ENCODE measurements at places on chromosomes 12 and 14. TPM values are rescaled to one million over a fixed set of nuclear protein-coding genes. Genes with fewer than 3 reads are reported as not detected.

The LMO3 gene
- not detected for total RNA-seq

The B3GNT4 gene
- 1.8 TPM for total RNA-seq

The CCDC38 gene
- not detected for total RNA-seq

The AKAP3 gene
- total RNA-seq: 0.54 TPM

The EIF2S3B gene
- 9.3 TPM for total RNA-seq

The LGALS3 gene
- 178 TPM for total RNA-seq

The BEGAIN gene
- total RNA-seq: 7.0 TPM

The LRRIQ1 gene
- 1.5 TPM for total RNA-seq

The TM9SF1 gene
- total RNA-seq: 67.8 TPM

The IAPP gene
- not detected for total RNA-seq

- H3K27me3 ChIP-seq: no peaks in the 10 kb centered on the region
- no peaks in the 10 kb centered on the region for H3K4me1 ChIP-seq
- H3K36me3 ChIP-seq: no peaks in the 10 kb centered on the region
- no peak overlapping the region for H3K27ac ChIP-seq
These were observed 293.9 kb downstream of the CCDC91 start for GRCh38 chr12:28484156-28484555.

DNA sequence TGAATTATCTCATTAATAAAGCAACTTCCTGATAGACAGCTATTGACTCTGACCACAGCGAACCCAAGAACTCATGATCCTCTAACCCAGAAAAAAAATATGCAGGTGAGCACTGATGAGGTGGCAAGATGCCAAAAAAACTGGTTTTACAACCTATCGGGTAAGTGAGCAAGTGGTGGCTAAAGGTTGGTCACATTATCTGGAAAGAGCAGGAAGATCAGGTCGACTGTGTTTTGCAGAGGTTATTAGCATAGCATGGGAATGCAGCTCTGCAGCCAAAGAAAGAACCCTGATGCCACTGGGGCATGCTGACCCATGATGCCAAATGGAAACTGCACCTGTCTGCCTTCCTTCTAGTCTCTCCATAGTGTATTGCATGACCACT lies 23.5 kb downstream of the BHLHE41 start:
- DNase-seq: peak; percentile 17
- no peak overlapping the region for H3K4me3 ChIP-seq
- H3K27ac ChIP-seq: no peak overlapping the region
- H3K27me3 ChIP-seq: no peaks in the 10 kb centered on the region
- H3K36me3 ChIP-seq: peaks cover 5% of the 10 kb centered on the region

GRCh38 chr14:106879241-106879640 lies 1352.9 kb downstream of the TMEM121 start:
- no peak overlapping the region for H3K27ac ChIP-seq
- H3K36me3 ChIP-seq: no peaks in the 10 kb centered on the region
- H3K27me3 ChIP-seq: peaks cover 55% of the 10 kb centered on the region
- DNase-seq: peak; percentile 68
- H3K4me3 ChIP-seq: no peak overlapping the region

DNA sequence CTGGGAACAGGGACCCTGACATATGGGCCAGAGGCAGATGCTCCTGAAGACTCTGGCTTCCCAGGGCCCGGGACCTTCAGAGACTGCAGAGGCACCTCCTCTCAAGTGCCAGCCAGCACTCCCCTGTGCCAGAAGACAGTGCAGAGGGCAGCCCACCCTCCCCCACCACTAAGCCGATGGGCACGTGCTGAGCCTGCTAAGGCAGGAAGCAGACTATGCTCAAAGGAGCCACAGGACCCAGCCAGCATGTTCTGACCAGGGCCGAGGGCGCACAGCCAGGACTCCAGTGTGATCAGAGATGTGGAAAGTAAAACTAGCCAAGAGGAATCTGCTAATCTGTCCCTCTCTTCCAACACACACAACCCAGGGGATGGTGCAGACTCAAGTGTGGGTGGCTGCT lies 29.8 kb downstream of the DIO3 start:
- no peaks in the 10 kb centered on the region for H3K4me1 ChIP-seq

DNA sequence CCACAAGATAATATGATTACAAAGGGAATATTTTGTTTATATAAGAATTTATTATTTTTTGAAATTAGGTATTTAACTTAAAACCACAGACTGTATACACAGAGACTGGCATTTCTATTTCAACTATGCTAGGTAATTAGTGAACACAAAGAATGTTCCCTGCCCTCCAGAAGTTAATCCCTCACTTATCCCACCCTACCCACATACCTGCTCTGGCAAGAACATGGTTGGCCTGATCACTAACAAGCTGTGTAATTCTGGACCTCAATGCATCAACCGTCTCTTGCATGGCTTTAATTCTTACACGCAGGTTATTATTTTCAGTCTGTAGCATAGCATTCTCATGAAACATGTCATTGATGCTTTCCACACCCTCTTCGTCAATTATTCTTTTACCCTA lies 85.9 kb downstream of the KIF21A start:
- no peak overlapping the region for H3K4me3 ChIP-seq
- H3K4me1 ChIP-seq: peaks cover 6% of the 10 kb centered on the region
- H3K36me3 ChIP-seq: peaks cover 32% of the 10 kb centered on the region
- no peak for DNase-seq

DNA sequence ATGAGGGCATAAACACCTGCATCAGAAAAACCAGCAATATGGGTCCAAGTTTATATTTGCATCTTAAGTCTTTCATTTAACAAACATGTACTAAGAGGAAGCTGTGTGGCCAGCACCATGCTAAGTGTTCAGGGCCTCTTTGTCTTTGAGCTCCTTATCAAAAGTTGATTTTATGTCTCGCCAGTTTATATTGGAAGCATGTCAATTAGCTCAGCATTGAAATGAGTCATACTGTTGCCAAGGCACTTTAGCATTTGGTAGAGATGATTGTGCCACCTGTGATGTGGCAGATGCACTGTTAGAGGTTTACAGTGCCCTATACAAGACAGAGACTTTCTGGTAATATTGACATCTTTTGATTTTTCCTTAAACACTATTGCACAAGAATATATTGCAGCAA lies 68.5 kb downstream of the BHLHE41 start:
- no peak overlapping the region for H3K4me3 ChIP-seq
- H3K4me1 ChIP-seq: peaks cover 13% of the 10 kb centered on the region
- H3K36me3 ChIP-seq: peaks cover 11% of the 10 kb centered on the region
- no peaks in the 10 kb centered on the region for H3K27me3 ChIP-seq

DNA sequence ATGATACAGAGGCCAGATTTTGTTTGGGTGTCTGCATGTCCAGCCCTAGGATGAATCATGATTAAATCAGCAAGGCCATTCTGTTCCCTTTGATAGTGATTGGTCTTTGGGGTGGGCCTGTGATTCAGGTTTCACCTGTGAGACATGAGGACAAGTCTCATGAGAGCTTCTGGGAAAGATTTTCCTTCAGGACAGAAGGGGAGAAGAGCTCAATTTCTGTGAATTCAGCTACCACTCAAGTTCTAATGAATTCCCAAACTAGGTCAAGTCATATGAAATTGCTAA lies 73.4 kb downstream of the ZNF664 start:
- no peak overlapping the region for H3K27ac ChIP-seq
- no peak for DNase-seq
- H3K4me3 ChIP-seq: no peak overlapping the region
- H3K4me1 ChIP-seq: peaks cover 5% of the 10 kb centered on the region

GRCh38 chr14:60744566-60744965 lies 10.0 kb downstream of the MNAT1 start:
- no peak overlapping the region for H3K27ac ChIP-seq
- DNase-seq: no peak
- peaks cover 5% of the 10 kb centered on the region for H3K36me3 ChIP-seq
- H3K27me3 ChIP-seq: no peaks in the 10 kb centered on the region

GRCh38 chr14:93105362-93105761 lies 10.4 kb downstream of the ITPK1 start:
- H3K27ac ChIP-seq: peak overlapping the region; percentile 47
- peaks cover 16% of the 10 kb centered on the region for H3K36me3 ChIP-seq
- peak; percentile 85 for DNase-seq
- H3K27me3 ChIP-seq: no peaks in the 10 kb centered on the region
- H3K4me3 ChIP-seq: no peak overlapping the region

GRCh38 chr12:61023231-61023630 lies 1237.0 kb upstream of the USP15 start:
- H3K4me3 ChIP-seq: no peak overlapping the region
- no peaks in the 10 kb centered on the region for H3K36me3 ChIP-seq
- H3K27ac ChIP-seq: no peak overlapping the region
- no peak for DNase-seq
- no peaks in the 10 kb centered on the region for H3K27me3 ChIP-seq

DNA sequence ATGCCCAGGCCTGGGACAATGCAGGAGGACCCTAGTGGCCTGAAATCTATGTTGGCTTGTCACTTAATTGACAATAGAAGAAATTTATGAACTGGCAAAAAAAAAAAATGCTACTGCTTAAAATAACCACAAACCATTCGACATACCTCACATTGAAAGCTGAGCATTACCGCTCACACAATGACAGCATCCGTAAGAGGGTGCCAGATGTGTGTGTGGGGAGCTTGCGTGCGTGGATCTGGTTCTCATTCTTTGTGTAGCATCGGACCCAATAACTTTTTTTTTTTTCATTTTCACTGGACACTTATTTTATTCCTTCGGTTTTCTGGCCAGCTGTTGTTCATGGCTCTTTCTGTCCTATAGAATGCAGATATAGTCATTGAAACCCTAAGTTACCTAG lies 216.7 kb downstream of the VRK1 start:
- peaks cover 38% of the 10 kb centered on the region for H3K27me3 ChIP-seq
- H3K4me3 ChIP-seq: no peak overlapping the region
- no peak for DNase-seq
- no peak overlapping the region for H3K27ac ChIP-seq

DNA sequence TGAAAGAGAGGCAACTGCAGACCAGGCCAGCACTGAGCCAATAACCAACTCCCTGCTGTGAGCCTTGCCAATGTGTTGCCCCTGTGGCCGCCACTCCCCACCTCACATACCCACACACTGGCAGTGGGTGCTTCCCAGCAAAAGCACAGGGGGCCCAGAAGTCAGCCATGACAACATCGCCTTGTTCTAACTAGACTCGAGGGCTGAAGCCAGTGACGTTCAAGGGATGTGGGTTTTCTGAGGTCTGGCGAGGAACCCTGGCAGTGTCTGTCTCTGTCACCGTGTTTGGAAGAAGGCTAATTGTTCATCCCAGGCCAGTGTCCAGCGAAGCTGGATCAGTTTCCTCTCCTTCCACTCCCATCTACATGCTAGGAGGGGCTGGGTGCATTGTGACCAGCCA lies 311.8 kb upstream of the AMIGO2 start:
- no peaks in the 10 kb centered on the region for H3K4me1 ChIP-seq
- no peaks in the 10 kb centered on the region for H3K27me3 ChIP-seq
- no peak overlapping the region for H3K27ac ChIP-seq
- DNase-seq: no peak

- H3K4me1 ChIP-seq: peaks cover 16% of the 10 kb centered on the region
- H3K27ac ChIP-seq: peak overlapping the region; percentile 30
- peaks cover 44% of the 10 kb centered on the region for H3K36me3 ChIP-seq
These were observed 81.8 kb downstream of the SLC38A1 start for GRCh38 chr12:46187023-46187422.

DNA sequence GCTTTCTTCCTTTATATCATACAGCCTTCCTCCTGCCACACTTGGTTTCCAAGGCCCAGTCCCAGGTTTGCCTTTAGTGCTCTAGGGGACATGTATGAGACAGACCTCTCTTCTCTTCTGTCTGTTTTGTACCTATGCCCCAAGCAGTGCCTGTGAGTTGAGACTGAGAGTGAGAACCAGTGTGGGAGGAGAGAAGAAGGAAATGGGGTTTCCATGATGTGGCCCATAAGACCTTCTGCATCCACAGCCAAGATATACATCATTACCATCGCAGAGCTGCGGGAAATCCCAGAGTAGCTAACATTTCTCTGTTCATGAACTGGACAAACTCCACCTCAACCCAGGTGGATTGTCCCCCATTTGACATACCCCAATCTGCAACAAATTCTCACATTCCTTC lies 2.8 kb downstream of the TESPA1 start:
- H3K36me3 ChIP-seq: no peaks in the 10 kb centered on the region
- DNase-seq: no peak

GRCh38 chr12:27012982-27013255 lies 1.3 kb downstream of the TM7SF3 start:
- H3K27ac ChIP-seq: peak overlapping the region; percentile 92
- H3K4me3 ChIP-seq: peak overlapping the region; percentile 89
- H3K4me1 ChIP-seq: peaks cover 35% of the 10 kb centered on the region
- peaks cover 26% of the 10 kb centered on the region for H3K36me3 ChIP-seq

Data from MCF 10A (cell line).